ENCODE measurements at places on chromosomes 11 and 22.

GRCh38 chr11:65868076-65868667 is 4.4 kb downstream of the EFEMP2 start:
- DNase-seq, result no peak

GRCh38 chr11:126293726-126294125 is 10.1 kb upstream of the DCPS start:
- no peak for DNase-seq

GRCh38 chr11:8386134-8386864 is 122.6 kb upstream of the LMO1 start:
- DNase-seq, result no peak

- peak; percentile 98 for DNase-seq
Observed at GRCh38 chr22:45105281-45105702, 58.4 kb upstream of the NUP50 start.

- no peak for DNase-seq
Observed at GRCh38 chr11:69153661-69154060, 2.1 kb upstream of the SMIM38 start.

GRCh38 chr11:134560566-134561330 is 148.7 kb upstream of the B3GAT1 start:
- no peak for DNase-seq

DNA sequence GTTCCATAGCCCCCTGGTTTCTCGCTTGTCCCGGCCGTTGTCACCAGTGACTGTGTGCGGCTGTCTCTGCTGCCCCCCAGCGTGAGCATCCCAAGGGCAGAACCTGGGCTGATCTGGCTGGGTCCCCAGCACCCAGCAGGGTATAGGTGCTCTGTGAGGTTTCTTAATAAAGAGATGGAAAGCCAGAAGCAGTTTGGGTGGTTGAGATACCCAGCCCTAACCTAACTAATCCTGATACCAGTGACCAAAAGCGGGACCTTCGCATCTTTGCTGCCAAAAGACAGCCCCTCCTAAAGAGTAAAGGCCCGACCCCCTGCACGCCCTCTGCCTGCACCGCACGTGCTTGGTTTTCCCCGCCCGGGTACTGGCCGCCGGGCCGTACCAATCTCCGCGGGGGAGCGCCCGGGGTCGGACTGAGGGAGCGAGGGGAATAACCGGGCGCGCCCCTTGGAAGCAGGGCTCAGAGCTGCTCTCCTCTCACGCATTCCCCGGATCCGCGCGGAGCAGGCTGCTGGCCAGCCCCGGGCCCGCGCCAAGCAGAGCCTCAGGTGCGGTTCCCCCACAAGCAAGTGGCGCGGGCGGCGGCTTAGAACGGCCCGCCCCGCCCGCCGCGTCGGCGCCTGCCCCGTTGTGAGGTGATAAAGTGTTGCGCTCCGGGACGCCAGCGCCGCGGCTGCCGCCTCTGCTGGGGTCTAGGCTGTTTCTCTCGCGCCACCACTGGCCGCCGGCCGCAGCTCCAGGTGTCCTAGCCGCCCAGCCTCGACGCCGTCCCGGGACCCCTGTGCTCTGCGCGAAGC is at the start of gene DGAT2:
Gene DGAT2 (plus strand): TSS at position 667 of the 797 bp plus-strand sequence. CDS start 214 bp downstream, outside the sequence.
- DNase-seq, result no peak

DNA sequence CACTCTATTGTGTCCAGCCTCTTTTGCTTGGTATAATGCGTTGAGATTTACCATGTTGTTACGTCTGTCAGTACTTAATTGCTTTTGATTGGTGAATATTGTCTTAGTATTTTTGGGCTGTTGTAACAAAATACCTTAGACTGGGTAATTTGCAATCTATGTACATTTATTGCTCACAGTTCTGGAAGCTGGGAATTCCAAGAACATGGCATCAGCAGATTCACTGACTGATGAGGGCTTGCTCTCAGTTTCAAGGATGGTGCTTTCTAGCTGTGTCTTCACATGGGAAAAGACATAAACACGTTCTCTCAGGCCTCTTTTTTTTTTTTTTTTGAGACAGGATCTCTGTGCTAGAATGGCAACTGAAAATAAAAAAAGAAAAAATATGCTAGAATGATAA is 46.7 kb upstream of the INCENP start:
- no peak for DNase-seq

DNA sequence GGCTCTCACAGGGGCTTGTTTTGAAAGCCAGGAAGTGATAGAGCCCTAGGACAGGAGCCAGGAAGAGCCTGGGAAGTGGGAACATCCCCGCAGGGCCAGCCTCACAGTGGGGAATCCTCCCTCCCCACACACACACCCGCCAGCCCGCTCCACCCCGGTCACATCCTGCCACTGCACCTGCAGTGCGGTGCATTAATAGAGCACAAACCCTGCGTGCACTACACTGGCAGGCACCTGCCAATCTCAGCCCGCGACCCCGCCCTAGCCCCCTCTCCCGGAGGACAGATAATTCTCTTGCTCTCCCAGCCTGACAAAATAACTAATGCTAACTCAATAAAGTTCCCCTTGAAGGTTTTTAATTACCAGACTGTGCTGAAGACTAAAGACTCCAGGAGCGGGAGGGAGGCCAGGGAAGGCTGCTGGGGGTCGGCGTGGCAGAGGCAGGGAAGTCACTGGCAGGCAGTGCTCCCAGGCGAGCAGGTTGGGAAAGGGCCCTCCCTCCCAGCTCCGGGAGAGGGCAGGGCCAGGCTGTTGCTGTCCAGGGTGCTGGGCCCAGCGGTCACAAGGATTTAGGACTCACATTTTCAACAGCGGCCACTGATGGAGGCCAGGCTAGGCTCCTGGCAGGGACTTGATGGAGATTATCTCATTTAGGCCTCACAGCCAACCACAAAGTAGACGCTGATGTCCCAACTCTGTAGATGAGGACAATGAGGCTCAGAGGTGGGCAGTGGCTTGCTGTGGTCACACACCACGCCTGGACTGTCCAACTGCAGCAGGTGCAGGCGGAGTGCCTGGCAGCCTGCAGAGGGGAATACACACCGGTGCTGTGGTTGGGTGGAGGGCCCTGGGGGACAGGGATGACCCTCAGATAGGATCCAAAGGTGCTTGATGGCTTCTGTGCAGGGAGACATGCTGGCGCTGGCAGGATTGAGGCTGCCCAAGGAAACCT is 23.9 kb upstream of the TCF20 start:
- no peak for DNase-seq

DNA sequence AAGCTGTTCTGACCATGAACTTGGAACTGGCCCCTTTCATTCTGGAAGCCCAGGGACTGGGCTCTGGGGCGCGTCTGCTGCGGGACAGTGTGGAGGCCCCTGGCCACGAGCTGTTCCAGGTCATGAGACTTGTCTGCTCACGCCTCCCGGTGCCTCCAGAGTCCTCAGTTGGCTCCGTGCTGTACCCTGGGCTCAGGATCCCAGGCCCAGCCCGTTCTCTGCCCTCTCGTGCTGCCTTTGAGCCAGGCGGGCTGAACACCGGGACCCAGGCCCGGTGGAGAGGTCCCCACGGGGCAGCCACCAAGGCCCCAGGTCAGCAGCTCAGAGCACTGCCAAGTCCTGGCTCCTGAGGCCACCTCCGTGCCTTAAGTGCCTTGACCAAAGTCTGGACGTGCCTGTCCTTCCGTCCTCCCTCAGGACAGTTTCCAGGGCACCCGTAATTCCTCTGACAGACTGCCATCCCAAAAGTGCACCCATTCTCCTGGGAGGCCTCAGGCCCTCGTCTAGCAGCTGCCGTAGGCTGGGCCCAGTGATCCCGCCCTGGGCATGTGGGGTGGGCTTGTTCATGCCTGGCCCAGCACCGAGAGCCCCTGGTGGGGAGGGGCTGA is 36.3 kb upstream of the PPARA start:
- DNase-seq, result no peak

DNA sequence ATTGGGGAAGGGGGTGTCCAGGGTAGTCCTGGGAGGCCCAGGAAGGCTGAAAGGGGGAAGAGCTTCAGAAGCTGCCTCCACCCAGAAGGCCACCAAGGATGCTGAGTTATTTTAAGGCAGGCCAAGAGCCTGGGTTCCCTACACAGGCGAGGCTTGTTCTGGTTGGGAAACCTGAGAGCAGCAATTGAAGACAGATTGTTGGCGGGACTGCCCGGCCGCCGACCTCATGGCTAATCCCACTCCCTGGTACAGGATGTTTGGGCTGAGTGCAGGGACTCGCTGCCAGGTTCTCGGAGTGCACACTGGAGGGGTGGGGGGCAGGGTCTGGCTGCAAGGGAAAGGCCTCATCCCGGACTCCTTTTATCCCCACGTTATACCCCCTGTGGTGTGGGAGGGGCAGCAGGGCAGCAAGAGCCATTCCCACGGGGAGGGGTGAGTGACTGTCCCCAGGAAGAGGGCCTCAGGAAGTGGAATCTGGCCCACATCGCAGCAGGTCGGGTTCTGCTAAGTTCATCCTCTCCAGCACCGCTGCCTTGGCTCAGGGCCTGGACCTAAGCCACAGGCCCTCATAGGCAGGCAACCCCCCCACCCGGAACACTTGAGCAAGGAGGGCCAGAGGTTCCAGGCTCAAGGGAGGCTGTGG is 43.6 kb upstream of the PRR5 start:
- DNase-seq, result no peak

DNA sequence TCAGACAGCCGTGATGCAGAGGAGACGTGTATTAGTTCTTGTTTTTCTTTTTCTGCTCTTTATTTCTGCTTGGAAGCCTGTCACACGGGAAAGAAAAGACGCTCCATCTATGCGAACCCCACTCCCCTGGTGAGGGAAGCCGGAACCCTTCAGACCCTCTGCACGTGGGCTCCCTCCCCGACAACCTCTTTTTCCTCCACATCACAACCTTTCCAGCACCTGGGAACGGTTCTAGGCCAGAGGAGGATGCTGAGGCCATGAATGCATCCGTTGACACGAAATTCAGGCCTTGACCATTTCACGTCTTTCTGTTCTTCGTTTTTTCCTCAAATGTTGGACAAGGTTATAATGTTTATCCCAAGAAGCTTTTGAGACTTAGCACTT is 85.3 kb upstream of the WNT7B start:
- DNase-seq, result no peak

DNA sequence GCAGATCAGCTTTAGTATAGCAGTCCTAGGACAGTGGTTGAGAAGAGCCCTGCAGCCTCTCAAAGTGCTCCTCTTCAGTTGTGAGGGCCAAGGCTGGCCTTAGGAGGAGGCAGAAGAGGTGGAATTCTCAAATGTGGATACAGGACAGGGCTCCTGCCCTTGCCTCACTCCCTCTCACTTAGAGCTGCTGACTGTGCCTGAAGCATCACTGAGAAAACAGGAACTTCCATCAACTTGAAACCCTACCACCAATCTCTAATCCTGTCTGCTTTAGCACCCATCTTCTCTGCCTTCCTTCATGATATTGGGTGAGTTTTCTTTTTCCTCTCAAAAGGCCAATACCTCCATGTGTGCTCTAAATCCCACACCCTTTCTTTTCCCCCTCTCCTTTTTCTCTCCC is 14.4 kb upstream of the UCP3 start:
- no peak for DNase-seq

- DNase-seq, result no peak
Observed at GRCh38 chr11:2459796-2460531, 15.2 kb downstream of the KCNQ1 start.

DNA sequence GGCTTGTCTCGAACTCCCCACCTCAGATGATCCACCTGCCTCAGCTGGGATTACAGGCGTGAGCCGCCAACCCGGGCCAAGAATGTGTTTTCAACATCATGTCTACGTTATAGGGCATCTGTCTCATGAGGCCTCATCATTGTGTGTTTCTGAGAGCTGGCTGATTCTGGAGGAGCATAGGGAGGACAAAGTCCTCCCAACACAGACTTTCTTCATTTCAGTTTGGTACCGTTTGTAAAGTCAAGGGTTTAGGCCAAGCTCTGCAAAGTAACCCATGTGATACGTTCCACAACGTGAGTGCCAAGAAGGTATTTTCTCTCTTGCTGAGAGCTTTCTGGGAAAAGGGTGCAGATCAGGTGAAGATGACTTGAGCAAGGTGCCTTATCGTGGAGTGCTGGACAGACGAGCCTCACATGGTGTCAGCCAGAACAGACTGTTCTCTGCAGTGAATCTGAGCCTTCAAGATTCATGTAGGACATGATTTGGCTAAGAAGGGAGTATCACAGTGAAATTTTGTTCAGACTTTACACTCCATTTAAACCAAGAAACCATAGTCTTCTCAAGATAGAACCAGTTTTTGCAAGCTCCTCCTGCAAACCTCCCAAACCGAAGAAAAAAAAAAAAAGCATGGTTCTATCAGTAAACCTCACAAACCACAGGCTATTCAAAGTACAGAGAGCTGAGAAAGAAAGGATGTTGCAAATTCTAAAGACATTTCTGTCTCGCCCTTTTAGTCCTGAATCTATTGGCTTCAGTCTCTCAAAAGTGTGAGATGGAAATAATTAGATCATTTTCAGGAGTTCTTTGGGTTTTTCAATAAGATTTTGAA is 71.7 kb downstream of the DBX1 start:
- no peak for DNase-seq

GRCh38 chr11:27216270-27217149 is 146.5 kb downstream of the CCDC34 start:
- DNase-seq, result no peak

GRCh38 chr22:46220921-46221320 is 29.2 kb downstream of the CDPF1 start:
- DNase-seq, result no peak

- DNase-seq, result peak; percentile 51
Observed at GRCh38 chr11:111918390-111919256, at the start of gene C11orf52. C11orf52 (plus strand) TSS chr11:111918913; CDS start chr11:111918973, 60 bp downstream.

DNA sequence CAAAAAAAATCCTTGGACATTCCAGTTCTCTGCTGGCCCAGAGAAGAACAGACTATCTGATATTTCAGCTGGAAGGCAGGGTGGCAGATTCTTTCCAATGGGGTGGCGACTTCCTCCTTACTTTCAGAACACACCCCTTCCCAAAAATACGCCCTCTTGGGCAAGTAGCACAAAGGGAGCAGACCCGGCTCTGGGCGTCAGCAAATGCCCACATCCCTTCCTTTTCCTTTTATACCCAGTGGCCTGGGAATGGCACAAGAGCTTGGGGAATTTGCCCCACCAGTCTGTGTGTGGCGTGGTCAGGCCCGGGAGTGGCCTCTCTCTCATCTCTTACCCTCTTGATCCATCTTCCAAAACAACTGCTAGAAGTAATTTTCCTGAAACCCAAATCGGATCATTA is 33.0 kb upstream of the NUP160 start:
- no peak for DNase-seq

DNA sequence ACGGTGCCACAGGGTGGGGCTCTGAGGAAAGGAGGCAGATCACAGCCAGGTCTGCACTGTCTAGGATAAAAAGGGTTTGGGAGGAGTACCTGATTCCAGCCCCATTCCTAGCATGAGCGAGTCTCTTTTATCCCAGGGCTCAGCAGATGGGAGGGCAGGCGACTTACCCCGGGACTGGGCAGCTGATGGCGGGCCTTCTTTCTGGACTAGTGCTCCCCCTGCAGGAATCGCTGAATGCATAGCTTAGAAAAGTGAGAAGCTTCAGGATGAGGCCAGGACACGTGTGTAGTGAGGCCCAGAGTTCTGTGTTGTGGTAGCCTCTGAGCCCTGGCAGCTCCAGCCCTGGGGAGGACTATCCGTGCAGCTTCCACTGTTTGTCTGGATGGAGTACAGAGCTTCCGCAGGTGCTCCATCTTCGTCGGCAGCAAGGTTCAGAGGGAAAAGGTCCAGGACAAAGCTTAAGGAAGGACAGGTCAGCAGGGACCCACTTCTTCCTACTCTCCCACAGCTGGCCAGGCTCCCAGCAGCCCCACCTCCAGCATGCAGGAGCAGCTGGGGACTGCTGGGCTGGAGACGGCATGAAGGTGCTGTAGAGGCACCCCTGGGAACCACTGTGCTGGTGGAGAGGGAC is 30.4 kb downstream of the COMMD9 start:
- DNase-seq, result no peak

- peak; percentile 81 for DNase-seq
Observed at GRCh38 chr11:66967670-66968425, 7.3 kb upstream of the C11orf86 start.

All from epithelial cell of prostate (primary cell).